ENCODE measurements at places on chromosomes 2 and 18.

GRCh38 chr2:95389245-95390119 lies 13.0 kb upstream of the FAHD2A start:
- peak; percentile 80 for DNase-seq

DNA sequence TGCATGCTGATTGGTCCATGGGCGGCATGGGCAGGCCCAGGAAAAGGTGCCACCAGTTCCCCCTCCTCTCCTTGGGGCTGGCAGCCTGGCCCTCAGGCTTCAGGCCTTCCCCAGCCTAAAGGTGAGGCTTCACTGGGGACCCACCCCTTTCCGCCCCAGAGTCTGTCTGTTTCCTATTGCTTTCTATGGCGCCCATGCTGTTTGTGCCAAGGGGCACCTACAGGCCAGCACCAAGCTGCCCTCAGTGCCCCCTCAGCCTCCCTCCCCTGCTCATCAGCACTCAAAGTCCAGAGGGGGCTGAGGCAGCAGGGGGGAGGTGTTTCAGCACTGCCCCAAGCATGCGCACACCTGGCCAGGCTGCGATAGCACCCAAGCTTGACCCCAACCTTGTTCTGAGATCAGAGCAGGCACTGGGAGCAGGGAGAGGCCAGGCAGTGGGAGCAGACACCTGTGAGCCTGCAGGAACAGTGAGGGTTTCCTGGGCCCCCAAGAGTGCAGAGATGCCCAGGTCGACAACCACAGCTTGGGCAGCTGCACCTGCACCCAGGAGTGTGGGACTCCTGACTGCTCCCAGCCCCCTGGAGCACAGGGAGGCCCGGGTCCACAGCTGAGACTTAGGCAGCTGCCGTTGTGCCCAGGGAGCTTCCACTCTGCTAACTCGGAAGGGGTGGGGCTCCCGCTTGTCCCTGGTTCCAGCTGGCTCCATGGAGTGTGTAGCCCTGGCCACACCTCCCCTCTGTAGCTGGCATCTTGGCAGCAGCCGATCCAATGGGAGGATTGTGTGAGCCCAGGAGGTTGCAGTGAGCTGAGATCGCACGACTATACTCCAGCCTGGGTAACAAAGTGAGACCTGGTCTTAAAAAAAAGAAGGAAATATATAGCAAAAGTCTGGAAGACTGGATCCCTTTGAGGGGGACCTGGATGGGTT lies 69.1 kb downstream of the NCAPH start:
- DNase-seq = peak; percentile 61

GRCh38 chr2:63926815-63927214 lies 85.1 kb downstream of the UGP2 start:
- no peak for DNase-seq

DNA sequence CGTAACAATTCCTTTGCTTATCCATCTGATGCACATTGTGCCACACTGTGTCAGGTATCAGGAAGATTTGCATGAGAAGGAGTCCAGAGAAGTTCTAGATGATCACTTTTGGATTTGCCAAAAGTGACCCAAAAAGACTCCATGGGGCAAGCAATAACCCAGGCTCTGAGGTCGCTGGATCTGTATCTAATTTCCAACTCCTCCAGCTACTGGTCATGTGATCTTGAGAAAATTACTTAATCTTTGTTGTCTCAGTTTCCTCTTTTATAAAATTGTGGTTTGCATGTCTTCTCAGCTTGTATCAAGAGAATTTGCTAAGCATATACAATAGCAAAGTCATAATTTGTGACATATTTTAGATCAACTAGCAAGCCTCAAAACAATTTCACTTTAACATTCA lies 61.3 kb upstream of the ITGA4 start:
- no peak for DNase-seq

DNA sequence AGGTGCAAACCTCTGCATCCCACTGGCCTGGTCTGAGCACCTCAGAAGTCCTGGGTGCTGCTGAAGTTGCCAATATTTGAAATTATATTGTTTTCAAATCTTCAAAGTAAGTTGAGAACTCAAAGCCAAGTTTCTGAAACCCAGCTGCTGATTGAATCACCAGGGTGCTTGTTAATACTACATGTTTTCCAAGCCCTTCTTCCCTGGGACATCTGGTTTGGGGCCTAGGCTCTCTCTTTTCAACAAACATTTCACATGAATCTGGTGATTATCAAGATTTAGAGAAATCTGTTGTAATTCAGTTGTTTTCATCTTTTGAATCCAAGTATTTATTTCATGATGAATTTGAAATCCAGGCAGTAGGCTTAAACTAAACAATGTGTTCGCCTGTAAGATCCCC lies 24.4 kb downstream of the MLPH start:
- DNase-seq = no peak

- no peak for DNase-seq
These were observed 71.0 kb upstream of the DAPL1 start for GRCh38 chr2:158723921-158724802.
